ENCODE measurements at places on chromosomes 3 and 15. TPM values are rescaled to one million over a fixed set of nuclear protein-coding genes. Genes with fewer than 3 reads are reported as not detected.

MEX3B gene
- 3.6 TPM for total RNA-seq

DNA sequence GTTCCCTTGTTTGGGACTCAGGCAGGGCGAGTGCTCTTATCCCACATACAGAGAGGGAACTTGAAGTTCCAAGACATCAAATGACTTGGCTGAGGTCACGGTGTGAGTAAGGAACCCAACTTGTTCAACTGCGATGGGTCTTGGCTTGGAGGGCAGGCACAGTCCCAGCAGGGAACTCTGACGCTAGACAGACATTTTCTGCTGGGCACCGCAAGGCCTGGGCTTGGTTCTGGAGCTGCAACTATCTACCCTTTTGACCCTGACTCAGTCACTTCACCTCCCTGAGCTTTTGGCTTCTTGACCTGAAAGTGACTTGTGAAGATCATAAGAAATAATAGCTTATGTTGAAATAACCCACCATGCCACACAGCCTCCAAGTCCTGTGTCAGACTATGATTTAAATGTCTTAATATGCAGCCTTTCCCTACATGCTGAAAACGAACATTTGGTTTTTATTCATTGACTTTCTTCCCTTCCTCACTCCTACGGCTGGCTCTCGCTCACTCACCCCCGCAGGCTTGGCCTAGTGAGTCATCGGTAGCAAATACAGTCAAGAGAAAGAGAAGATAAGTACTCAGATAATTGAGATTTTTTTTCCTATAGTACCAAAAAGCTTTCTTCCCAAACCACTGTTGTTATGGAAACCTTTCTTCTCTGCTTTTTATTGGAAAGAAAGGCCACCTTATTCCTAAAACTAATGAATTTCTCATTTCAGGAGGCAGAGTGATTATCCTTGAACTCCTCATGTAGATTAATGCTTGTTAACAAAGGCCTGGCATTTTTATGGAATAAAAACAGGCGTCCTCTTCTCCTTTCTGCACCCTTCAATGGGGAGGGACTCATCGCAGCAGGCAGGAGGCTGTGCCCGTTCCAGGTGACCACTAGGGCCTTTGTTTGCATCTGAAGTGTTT is 178.4 kb downstream of the ATP10A start:
- no peak for DNase-seq

DNA sequence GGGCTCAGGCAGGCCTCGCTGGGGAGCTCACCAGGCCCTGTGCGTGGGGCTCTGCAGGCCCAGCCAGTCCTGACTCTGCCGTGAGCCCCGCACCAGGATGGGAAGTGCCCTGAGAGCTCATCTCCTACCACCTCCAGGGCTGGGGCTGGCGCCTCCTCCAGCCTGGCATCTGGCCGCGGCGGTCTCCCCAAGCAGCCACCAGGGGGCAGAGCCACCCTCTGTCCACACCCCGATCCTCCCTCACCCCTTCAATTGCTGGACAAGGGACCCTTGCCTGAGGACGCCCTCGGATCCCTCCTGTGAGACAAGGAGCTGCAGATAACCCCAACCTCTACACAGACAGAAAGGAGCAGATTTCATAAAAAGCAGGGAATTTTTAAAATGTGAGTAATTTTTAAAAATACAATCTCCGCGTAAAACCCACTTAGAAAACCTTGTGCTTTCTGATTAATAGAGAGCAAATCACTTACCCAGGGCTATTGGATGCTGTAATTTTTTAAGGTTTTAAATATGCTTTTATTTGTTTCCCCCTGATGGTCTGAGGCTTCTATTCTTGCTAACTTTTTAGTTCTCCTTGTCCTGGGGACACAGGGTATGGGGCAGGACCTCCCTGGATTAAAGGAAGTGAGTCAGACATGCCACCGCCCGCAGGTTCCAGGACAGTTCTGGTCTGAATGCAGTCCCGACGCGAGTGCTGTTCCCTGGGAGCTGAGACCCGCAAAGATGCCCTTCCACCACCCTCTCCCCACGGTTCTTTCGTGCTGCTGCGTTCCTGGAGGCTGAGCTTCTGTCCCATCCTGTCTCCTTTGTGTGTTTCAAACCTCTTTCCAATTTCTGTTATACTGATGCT is 52.3 kb upstream of the CHRNA7 start:
- DNase-seq: peak; percentile 38

DNA sequence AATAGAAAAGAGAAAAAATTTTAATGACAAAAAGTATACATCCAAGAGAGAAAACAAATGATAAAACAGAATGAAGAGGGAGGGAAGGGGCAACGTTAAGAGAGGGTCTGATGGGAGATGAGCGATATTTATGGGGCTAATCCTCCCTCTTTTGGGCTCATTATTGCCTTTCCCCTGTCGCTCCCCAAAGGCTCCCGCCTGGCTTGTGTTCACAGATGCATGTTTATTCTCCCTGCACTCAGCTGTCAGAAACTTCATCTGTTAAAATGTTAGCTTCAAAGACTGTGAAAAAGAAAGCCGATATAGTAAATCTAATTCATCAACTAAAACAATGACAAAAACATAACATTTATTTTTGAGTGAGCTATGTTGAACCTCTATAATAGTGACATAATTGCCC is 74.3 kb downstream of the GABRB3 start:
- DNase-seq: no peak

Measured in ovary (tissue), 10 donors.